ENCODE measurements at places on chromosomes 4 and X.

DNA sequence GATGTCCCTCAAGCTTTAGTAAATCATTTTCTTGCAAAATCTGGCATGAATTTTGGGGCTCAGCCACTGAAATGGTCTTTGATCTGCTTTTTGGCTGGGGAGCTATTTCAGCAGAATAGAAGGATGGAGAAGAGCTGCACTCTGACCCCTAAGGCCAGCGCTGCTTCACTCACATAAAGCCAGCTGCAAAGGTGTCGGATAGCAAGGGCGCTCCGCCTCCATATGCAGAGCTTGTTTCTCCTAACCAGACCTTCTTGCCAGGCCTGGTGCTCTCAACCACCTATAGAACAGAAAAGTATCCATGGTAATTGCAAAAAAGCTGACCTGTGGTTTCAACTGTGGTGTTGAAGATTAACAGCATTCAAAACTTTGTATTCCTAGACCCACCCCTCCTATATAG, 24.1 kb upstream of the COQ2 start:
- DNase-seq: no peak

DNA sequence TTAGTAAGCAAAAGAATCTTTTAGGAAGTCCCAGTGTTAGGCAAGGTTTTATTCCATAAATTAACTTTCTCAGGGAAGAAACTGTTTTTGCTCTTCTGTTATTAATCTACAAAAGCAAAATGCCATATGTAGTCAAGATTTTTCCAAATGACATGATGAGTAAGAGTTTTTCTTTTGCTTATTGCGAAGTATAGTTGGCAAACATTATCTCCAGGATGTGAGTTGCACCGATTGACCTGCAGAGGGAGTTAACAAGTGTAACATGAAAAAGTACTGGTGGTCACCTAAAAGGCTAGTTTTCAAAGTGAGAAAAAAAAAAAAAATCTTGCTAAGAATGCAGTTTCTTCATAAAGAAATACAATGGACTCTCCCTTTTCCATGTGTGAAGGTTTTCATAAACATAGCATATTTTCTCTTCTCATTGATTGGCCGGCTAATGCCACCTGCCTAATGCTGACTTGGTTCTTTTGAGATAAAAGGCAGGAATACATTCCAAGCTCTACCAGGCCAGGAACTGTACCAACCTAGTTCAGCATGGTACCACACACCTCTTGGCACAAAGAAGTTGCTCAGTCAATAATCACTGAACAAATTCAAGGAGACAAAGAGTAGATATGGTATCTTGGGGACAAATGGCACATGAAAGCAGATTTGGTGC, 100.2 kb downstream of the LNX1 start:
- no peak for DNase-seq

GRCh38 chr4:121077496-121077895, 5.2 kb upstream of the NDNF start:
- DNase-seq: no peak

GRCh38 chr4:95107004-95107403, 349.2 kb downstream of the BMPR1B start:
- no peak for DNase-seq

GRCh38 chr4:176898791-176899190, 106.1 kb upstream of the VEGFC start:
- no peak for DNase-seq

DNA sequence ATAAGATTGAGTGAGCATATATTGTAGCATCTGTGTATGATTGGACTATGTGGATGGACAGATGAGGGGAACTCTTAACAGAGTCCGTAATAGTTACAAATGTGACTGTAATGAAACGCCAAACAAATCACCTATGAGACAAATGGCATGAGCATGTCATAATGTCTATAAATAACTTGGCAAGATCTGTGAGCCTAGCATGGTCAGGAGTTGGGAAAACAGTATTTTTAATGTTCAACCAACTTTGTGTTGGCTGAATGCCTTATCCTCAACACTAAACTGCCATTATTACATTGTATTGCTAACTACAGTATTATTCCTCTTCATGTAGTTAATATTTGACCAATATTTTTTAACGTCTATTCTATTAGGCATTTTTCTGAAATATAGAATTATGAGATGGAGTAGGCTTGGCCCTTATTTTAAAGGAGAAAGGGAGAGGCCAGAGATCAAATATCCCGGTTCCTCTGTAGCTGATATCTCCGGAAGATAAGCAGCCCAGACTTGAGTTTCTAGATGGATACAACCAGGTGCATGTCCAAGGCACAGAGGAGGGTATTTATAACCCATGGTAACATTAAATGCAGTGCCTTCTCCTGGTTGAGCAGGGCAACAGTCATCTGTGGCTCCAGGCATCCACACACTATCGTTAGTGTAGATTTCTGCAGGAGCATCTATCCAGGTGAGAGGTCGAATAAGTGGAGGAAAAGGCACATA, 32.7 kb downstream of the PF4 start:
- no peak for DNase-seq

All from stimulated activated CD4-positive, alpha-beta T cell treated with anti-CD3 and anti-CD28 coated beads, Interleukin-1b, Interleukin-23, amount 100 ng/mL, for 1 hour (primary cell).